GM23338 (cell line): ENCODE measurements at places on chromosomes 7 and 10.
A peak's percentile ranks its signal among the peaks of the same experiment; 100 is the strongest.

GRCh38 chr7:48537561-48537960 lies 366.3 kb downstream of the ABCA13 start:
- DNase-seq, result no peak

- DNase-seq, result no peak
Measured at GRCh38 chr10:21368022-21368582, 157.4 kb downstream of the SKIDA1 start.

DNA sequence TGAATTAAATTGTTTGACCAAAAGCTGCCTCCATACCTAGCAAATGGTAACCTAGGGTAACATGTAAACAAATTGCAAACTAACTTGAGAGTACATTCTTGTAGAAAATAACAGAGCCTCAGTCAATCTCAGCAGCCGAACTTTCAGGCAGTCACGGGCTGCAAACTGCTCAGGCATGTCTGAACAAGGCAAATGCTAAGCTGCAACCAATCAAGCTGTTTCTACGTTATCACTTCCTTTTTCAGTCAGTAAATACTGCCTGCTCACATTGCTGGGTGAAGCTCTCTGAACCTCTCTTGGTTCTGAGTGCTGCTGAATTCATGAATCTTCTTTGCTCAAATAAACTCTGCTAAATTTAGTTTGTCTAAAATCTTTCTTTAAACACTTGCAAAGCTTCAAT lies 1212.4 kb downstream of the SORCS1 start:
- DNase-seq, result peak; percentile 77

DNA sequence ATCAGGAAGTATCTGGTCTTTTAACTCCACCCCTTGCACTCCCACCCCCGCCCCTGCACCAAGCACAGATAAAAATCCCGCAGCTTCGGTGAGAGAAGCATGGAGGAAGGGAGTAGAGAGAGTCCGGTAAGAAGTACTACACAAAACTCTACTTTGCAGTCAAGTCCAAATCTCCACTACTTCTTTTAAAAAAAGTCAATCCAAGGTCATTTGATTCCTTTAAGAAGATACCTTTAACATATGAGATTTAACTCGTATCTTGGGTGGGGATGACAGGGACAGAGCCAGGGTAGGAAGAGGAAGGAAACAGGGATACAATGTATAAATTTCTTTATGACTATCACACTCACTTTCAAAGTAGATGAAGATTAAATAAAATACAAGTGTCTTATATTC lies 132.1 kb downstream of the NRBF2 start:
- peak; percentile 73 for DNase-seq

DNA sequence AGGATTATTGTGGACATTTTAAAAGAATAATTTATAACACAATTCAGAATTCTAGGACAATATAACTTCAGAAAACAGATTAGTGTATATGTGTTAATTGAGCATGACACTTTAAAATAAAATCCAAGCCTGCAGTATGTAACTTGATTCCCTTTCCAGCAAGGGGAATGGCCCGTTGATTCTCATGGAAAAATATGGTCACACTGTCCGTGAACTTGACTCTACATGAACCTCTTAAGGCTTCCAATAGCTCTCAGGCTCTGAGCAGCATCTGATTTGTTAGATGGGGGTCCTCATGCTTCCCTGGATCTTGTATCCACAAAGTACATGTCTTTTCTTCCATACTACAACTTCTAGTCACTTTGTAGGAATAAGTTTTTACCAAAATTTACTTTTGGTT lies 85.5 kb upstream of the AKR1E2 start:
- no peak for DNase-seq

DNA sequence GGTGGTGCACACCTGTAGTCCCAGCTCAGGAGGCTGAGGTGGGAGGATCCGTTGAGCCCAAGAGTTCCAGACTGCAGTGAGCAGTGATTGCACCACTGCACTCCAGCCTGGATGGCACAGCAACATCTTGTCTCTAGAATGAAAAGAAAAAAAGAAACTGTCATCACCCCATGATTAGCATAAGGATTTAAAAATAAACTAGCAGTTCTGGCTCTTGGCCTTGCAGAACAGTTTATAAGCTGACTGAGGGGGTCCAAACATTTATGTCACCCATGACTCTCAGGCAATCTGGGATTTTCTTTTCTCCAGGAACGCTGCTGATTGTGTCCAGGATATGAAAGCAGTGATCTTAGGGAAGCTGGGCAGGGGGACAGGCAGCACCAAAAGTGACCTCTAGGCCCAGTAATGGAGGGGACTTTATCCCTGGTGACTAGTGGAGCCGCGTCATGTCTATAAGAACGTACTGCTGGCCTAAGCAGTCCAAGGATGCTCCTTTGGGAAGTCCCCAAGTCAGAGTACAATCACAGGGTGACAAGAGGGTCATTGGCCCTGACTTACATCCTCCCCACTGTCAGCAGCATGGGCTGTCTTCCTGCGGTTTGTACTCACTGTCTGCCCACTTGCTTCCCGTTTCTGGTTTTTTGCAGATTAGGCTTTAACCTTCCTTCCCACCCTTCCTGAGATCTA lies 177.4 kb downstream of the ARHGAP12 start:
- no peak for DNase-seq

DNA sequence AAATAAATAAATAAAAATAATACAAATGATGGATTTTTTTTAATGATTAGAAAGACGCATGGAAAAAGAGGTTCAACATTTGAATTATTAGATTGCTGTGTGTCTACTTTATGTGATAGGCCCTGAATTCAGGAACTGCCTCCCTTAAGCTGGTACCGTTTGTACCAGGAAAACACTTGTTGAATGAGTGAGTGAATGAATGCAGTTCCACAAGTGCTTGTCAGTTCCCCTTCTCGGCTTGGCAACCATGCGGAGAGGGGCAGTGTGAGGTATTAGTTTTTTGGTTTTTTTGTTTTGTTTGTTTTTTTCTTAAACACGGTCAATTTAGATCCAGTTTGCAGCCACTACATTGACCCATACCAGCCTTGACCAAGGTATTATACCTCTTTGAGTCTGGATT lies 2.1 kb upstream of the DPY19L1 start:
- DNase-seq, result no peak

- no peak for DNase-seq
Measured at GRCh38 chr10:124180044-124180745, 86.8 kb upstream of the CHST15 start.

DNA sequence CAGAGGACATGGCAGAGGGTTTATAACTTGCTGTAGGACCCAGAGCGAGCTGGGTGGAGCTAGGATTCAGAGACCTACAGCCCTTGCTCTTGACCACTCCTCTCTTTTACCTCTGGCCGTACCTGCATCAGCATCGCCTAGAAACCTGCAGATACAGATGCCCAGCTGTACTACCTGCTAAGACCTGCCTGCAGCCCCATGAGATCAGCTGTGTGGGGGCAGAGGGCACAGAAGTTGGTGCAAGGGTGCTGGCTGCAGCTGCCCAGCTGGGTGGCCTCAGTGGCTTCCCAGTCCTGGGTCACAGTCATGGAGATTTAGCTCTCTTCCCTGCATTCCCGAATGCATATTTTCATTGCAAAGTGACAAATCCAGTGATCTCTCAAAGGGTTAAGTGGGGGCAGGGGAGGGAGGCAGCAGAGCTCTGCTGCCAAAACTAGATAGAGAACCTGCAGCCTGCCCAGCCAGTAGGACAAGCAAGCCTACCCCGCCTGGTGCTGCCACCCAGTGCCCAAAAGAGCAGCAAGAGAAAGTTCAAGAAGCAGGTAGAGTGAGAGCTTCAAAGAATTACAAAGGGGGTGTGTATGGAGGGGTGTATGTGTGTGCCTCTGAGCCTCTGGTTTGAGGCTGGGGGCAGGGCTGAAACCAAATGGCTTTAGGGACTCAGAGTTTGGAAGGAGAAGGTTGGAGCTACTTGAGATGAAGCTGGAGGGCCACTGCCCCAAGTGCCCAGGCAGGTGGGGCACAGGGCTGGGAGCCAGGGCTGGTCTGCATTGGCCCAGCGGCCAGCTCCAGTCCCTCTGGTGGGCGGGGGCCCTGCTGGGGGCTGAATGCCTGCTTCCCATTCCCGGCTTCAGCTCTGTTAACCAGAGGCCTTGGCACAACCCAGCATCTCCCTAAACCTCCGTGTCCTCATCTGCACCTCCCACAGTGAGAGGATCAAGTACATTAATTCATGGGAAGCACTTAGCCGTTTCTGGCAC lies 6.9 kb downstream of the FAM241B start:
- DNase-seq, result peak; percentile 70

DNA sequence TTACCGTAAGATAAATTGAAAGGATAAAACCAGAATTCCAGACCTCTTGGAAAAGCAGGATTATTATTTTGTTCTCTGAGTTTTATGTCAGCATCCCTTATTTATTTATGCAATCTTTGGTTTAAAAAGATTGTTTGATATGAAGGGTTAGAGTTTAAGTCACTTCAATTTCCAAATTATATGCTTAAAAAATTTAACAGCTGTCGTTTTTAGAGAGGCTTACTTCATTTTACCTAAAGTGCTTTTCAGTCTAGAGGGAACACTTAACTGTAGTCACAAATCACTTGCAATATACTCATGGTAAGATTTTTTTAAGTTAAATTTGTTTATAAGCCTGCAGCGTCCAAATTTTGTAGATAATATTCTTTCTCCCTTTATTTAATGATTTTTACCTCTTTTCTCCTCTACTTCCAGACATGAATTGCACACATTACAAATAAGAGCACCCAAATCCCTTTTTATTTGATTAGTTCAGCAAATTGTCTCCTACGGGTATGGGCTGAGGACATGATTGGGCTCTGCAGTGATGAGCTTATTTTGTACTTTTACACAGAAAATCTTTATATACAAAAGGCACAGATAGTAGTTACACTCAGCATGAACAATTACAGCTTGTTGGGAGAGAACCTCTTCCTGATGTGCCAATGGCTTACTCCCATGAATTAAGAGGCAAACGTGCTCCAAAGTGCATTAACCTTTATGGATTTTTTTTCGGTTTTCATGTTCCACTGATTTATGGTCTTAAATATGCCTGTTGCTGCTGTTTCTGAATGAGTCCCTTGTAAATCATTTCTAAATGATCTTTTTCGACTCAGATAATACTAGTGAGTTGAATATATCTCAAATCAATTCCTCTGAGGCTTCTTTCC lies 319.3 kb upstream of the LRGUK start:
- DNase-seq, result no peak

DNA sequence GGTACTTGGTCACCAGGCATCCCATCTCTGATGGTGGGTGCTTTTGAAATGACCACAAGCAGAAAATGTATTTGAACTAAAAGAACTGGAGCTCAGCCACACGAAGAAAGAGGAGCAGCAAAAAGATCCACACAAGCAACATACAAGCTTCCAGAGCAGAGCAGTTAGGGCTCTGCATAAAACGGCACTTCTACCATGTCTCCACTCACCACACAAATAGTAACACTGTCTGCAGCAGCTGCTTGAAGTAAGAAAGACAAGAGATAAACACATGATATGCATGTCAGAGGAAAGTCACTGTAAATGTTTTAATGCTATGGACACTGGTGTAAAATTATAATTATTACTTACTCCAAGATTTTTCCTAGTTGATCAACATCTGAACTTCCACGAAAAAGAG lies 32.5 kb upstream of the FAM133B start:
- no peak for DNase-seq

DNA sequence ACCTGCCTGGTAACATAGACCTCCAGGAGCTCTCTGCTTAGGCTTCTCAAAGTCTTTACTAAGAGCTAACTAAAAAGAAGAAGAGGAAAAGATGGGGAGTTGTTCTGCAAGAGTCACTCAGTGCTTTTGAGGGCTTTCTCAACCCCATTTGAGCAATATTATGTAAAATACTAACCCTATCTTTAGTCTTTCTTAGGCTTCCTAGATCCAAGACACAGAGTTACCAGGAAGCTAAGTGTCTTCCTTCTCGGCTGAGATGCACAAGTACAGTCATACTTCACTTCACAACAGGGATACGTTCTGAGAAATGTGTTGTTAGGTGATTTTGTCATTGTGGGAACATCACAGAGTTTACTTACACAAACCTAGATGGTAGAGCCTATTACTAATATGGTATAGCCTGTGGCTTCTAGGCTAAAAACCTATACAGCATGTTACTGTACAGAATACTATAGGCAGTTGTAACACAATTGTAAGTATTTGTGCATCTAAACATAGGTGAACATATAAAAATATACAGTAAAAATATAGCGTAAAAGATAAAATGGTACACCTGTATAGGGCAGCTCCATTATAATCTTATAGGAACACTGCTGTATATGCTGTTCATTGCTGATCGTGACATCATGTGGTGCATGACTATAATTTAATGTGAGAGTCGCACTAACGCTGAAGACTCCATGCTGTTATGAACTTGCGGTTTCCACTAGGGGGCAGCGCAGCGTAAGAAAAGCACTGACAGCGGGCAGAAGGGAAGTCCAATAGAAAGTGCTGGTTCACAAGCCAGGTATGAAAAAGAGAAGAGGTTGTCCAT lies 16.3 kb downstream of the ANKRD22 start:
- DNase-seq, result peak; percentile 86

- DNase-seq, result no peak
Measured at GRCh38 chr10:60352105-60352504, 37.6 kb downstream of the ANK3 start.

DNA sequence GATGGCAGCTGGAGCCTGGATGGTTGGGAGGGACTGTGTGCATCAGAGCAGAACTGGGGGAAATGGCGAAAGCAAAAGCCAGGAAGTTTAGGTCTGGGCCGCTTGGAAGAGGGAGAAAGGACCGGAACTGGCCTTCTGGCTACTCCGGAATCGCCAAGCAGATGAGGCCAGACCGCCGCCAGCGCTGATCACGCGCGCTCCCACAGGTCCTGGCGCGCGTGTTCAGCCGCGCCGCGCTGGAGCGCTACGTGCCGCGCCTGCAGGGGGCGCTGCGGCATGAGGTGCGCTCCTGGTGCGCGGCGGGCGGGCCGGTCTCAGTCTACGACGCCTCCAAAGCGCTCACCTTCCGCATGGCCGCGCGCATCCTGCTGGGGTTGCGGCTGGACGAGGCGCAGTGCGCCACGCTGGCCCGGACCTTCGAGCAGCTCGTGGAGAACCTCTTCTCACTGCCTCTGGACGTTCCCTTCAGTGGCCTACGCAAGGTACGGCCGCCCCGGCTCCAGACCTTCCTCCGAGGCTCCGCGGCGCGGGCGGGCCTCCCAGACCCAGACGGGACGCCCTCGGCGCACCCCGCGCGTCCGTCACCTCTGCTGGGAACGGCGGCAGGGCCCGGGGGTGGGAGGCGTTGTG lies 2.0 kb downstream of the CYP26C1 start:
- DNase-seq, result peak; percentile 85

DNA sequence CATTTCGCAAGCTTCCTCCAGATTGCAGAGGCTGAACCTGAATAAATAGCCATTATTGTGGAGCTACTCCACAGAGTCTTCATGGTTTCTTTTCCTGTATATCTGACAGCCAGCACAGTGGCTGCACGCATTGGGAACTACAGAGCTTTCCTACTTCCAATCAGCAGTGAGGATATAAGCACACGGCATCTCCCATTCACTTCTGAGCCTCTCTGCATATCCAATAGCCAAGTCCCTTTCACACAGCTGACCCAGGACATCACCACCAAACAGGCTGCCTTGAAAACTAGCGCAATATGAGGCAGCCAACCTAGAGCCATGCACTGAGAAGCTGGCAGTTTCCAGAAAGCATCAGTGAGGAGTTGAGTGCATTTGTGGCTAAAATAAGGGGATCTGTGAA lies 11.6 kb downstream of the C10orf90 start:
- DNase-seq, result no peak
